Activated CD4-positive, alpha-beta T cell treated with anti-CD3 and anti-CD28 coated beads for 1 hour (primary cell): ENCODE measurements at places on chromosomes 12 and 14.

GRCh38 chr12:76259660-76260389 lies 88.4 kb downstream of the BBS10 start:
- no peak for DNase-seq

DNA sequence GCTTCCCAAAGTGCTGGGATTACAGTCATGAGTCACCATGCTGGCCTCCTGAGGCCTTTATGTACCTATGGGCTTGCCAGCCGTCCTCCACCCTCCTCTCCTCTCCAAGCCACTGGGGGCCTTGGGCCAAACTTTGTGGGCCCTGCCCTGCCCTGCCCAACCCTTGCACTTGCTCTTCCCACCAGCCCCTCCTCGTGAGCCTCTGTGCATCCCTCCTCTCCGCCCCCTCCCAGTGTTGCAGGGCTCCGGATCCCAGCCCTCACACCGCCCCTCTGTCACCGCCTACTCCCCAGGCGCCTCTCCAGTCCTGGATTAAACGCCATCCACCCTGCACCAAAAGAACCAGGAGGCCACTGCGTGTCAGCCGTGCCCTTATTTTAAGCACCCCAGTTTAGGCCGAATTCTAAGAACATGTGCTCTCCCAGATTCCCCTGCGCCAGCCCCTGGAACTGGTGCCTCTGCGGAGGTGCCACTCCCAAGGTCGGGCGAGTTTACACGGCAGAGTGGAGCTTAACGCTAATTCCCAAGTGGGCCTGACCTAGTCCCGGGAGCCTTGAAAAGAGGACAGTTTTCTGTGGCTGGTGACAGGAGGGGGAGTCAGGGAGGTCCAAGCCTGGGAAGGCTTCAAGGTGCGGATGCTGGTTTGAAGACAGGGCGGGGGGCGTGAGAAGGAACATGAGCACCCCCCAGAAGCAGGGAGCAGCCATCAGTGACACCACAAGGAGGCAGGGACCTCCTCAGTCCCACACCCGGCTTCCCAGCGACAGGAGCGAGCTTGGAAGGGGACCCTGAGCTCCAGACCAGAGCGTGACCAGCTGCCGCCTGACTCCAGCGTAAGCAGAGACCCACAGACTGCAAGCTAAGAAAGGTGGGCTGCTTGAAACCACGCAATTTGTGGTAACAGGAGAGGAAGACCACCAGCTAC lies 21.2 kb upstream of the CDCA4 start:
- no peak for DNase-seq

DNA sequence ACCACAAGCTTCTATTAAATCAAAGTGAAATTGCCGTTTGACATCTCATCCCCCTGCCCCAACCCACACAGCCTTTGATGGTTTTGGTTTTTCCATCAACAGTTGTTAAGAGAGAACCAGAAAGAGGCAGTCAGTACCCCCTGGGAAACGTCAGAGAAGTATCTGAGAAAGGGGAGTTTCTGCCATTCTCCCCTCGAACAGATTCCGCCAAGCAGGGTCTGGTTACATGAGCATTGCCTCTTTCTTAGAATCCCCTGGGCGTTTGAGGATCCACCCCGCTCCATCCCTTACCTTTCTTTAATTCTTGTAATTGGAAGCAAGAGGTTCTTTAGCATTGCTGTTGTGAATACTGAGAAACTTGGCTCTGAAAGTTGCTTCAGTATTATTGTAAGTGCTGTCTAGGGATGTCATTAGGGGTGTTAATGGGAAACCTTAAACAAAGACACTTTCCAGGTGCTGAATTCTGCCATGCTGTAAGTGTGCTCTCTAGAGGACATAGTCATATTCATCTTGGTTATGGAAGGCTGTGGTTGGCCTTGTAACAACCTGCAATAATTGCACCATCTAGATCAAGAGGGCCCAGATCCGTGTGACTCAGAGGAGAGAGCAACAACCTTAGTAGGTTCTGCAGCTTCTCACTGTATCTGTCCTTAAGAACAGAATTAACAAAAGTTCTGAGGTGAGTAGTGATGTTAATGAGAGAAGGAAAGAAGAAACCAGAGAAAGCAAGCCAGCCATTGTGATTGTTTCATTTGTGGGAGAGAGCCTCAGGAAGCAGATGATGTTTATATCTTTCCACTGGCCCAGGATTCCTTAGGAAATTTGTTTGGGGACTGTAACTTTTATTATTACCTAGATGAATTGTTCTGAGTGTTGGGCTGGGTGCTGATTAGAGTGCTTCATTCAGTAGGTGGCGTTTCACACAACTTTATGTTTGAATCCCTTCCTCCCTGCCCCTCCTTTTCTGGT lies 9.0 kb downstream of the TMBIM6 start:
- DNase-seq = no peak

DNA sequence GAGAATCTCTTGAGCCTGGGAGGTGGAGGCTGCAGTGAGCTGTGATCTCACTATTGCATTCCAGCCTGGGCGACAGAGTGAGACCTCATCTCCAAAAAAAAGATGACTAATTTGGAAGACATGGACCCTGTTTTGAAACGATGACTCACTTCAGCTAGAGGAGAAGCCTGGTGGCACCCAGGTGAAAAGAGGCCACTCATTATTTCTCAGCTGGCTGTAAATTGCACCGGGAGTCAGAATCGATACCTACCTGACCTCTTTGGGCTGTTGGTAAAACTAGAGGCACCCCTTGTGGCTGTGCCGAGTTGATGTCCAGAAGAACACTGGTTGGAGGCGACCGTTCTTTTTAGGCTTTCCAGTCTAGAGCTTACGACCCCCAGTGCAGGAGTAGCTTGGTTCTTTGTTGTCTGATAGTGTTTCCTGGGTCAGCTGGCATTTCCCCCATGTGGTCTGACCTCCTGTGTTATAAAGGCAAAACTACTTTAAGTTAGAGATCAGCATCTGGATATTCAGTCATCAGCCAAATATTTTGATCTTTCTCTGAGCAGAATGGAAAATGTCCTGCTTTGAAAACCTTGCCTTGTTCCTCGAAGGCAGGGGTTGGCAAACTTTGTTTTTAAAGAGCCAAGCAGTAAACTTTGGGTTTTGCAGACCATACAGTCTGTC lies 93.2 kb downstream of the CHST11 start:
- no peak for DNase-seq

- no peak for DNase-seq
Measured at GRCh38 chr12:126582231-126582630, 1517.0 kb downstream of the AACS start.

- DNase-seq = no peak
Measured at GRCh38 chr12:111202237-111202915, 166.5 kb downstream of the PHETA1 start.

- DNase-seq = no peak
Measured at GRCh38 chr12:53996240-53997203, 3.4 kb upstream of the HOXC9 start.

- DNase-seq = no peak
Measured at GRCh38 chr12:110754101-110754793, 11.6 kb upstream of the PPP1CC start.

DNA sequence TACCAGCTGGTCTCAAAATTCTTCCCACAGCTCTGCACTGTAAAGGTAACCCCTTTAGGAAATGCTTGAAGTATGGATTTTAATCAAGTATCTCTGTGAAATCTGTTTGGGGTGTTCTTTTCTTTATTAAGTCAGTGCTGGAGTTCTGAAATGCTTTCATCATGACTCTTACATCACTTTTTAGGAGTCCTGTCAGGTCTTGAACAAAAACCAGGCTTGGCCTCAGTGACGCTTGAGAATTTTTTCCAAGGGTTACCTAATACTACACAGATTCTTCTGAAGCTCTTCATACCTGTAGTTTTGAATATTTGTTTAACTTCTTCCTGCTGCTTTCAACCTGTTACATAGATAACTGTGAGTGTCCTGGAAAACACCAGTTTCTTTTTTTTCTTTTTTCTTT lies 47.0 kb upstream of the KCNH3 start:
- no peak for DNase-seq

DNA sequence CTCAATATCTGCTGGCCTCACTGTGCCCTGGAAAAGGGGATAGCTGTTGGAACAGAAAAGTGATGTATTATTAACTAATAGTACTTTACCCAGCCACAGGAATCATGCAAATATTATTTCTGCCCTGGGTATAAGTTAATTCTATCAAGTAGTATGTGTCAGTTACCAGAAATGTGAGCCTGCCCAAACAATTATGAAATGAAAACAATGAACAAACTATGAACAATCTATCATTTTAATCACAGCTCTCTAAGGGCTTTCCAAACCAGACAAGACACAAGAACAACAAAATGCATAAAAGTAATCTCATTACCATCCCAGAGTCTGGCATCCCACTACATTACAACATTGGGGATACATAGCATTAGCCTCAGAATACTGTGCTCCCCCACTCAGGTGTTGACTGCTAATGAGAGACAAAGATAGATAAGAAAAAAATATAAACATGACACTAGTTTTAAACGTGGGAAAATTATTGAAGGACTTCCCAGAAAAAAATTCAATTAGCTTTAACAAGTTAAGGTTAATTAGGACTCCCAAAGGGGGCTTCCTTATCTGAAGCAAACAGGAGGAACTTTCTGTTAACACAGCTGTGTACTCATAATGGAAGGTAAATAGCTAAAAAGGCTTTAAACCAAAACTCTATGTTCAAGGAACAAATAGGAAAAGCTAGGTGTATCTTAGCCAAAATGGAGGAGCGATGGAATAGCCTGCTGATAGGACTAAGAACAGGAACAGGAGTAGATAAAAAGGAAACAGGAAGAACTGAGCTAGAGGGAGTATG lies 3.3 kb downstream of the DCAF5 start:
- no peak for DNase-seq

DNA sequence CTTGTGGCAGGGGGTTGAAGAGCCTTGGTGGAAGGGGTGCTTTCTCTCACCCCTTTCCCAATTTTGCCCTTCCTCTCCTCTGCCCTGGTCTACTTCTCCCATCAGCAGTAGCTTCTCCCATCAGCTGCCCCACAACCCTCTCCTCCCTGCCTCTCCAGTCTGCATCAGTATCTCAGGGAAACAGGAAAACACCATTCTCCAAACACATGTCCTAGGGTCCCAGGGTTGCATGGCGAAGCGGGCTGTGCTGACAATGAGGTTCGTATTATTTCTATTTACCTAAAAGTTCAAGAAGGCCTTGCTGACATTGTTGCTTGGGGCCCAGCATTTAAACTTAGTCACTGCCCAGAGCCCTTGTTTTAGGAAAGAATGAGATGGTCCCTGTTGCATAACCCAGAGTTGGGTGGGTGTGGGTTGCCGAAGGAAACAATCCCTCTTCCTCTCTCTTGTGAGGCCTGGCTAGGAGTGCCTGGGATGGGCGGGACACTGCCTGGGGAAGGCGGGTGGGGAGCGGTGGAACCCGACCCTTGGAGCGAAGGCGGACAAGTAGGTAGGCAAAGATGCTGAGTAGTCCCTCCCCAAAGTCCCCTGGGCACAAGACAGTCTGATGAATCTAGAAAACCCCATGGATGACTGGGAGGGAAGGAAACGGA lies 1.3 kb upstream of the IGFBP6 start:
- no peak for DNase-seq

- DNase-seq = no peak
Measured at GRCh38 chr12:19263672-19264071, 134.1 kb downstream of the PLEKHA5 start.

DNA sequence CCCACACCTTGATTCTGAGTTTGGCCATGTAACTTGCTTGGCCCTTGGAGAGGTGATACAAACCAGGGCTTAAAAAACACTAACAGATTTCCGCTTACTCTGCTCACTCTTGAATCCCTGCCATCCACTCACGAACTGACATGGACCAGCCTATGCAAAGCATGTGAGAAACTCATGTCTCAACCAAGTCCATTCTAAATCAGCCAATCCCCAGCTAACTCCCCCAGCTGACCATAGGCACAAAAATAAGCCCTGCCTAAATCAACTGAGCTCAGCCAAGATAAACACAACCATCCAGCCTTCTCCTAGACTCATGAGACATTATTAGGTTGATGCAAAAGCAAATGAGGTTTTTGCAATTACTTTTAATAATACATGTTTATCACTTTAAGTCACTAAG lies 353.9 kb upstream of the TBX3 start:
- DNase-seq = no peak

DNA sequence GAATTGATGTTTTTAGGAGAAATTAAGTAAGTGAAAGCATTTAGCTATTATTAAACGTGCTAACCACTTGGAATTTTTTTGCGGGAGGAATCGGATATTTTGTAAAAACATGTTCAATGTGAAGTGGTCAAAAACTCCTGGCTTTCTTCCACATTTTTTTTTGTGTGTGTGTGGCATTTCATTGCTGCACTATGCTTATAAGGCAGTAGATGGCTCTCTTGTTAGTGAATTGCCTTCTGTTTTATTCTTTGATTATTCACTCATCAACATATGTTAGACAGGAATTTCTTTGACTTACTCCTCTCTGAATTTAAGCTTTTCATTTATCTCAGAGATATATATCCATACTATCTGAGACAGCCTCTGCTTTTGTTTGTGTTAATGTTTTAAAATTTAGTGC lies 71.3 kb downstream of the DERA start:
- no peak for DNase-seq

- peak; percentile 9 for DNase-seq
Measured at GRCh38 chr12:68746572-68747180, 700 bp downstream of the SLC35E3 start.

DNA sequence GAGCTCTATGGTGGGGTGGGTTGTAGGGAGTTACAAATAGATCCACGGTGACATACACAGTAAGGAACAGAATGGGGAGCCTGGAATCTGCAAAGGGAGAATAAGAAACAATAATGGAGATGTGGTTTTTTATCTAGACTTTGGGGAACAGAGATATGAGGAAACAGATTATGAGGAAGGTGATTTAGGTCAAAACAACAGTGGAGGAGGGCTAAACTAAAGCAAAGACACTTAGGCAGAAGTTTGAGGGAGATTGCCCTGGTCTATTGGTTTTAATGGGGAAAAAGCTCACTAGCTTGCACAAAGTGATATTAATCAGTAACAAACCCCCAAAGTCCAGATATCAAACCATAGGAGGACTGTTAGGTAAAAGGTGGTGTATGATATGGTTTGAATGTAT lies 144.5 kb upstream of the DYRK2 start:
- DNase-seq = no peak

DNA sequence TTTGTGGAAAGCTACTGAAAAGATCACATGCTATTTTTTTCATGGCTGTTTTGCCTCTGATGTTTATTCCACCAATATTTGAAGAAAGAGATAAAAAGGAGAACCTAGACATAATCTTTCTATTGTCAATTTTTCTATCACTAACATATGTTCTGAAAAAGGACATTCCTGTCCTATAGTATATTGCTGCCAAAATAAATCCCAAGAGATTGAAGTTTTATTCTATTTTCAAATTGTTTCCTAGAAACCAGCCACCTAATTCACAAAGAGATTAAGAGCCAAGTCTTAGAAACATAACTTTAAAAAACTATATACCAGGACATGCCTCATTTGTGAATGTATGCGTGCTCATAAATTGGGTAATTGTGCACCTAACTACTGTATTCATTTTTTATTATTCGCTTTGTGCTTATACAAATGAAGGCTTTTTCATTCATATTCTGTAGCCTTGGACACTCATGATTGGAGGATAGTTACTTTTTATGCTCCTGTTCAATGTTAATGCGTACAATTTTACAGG lies 200.7 kb downstream of the FUT8 start:
- no peak for DNase-seq

DNA sequence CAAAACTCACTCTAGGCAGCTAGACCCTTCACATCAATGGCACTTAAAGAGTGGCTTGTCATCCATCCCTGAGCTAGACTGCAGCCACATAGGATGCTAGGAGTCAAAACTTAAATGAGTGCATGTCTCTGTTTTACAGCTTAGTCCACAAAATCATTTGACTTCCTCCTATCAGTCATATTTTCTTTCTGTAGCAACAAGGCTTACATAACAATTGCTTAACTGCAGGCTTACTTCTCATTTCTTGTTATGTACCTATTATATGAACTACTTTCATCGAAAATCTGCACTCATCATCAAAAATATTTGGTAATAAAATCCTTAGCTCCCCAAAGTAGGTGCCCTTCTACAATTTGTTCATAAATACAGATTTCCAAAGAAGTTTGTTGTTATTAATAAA lies 30.1 kb downstream of the CLEC1A start:
- no peak for DNase-seq
